CD8-positive, alpha-beta memory T cell (primary cell): ENCODE measurements at places on chromosomes 2 and 18. TPM values are rescaled to one million over a fixed set of nuclear protein-coding genes. Genes with fewer than 3 reads are reported as not detected.

Gene FANCL
- 8.3 TPM for polyA plus RNA-seq

Gene BOK
- polyA plus RNA-seq = not detected

Gene CRYGC
- not detected for polyA plus RNA-seq

Gene COL4A4
- polyA plus RNA-seq = 0.08 TPM

Gene COL3A1
- polyA plus RNA-seq = not detected

Gene CYS1
- 0.07 TPM for polyA plus RNA-seq

Gene ZNF521
- polyA plus RNA-seq = not detected

Gene C2orf78
- polyA plus RNA-seq = not detected
